ENCODE measurements at places on chromosomes 6 and 20.
A peak's percentile ranks its signal among the peaks of the same experiment; 100 is the strongest.

DNA sequence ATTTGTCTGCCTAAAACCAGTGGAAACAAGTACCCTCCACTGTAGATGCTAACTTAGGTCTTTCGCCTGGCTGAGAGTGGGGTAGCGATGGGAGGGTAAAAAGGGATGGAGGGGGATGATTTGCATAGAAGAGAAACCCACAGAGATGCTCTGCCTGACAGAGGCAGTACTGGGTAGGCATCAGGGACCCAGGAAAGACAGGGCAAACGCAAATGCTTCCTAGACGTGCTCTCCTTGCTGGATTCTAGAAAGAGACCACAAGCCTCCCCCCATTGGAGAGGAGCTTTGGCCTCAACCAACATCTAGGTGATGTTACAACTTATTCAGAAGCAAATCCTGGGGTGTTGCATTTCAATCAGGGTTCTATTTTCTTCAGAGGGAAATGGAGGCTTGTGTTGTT is 3.2 kb downstream of the OLIG3 start:
- no peak for DNase-seq

DNA sequence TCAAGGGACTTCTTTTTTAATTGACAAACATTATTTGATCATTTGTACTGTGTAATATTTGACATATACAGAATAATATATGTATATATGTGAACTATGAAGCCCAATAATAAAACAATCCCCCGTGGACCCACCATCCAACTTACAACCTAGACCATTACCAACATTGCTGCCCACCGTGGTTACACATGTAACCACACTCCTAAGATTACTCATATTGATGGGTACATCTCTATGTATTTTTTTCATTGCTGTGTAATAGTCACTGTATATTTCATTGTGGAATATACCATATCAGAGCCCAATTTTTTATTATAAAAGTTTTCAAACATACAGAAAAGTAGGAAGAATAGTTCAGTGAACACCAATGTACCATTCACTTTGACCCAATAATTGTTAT is 94.3 kb downstream of the RTN4IP1 start:
- DNase-seq: no peak

GRCh38 chr6:16929809-16930208 is 168.5 kb upstream of the ATXN1 start:
- peak; percentile 72 for DNase-seq

- peak; percentile 11 for DNase-seq
These were observed 580.3 kb upstream of the GJE1 start for GRCh38 chr6:141552463-141552862.

GRCh38 chr20:57829805-57830514 is 120.1 kb upstream of the PMEPA1 start:
- DNase-seq: no peak

GRCh38 chr6:163344411-163344810 is 70.1 kb upstream of the QKI start:
- DNase-seq: no peak

DNA sequence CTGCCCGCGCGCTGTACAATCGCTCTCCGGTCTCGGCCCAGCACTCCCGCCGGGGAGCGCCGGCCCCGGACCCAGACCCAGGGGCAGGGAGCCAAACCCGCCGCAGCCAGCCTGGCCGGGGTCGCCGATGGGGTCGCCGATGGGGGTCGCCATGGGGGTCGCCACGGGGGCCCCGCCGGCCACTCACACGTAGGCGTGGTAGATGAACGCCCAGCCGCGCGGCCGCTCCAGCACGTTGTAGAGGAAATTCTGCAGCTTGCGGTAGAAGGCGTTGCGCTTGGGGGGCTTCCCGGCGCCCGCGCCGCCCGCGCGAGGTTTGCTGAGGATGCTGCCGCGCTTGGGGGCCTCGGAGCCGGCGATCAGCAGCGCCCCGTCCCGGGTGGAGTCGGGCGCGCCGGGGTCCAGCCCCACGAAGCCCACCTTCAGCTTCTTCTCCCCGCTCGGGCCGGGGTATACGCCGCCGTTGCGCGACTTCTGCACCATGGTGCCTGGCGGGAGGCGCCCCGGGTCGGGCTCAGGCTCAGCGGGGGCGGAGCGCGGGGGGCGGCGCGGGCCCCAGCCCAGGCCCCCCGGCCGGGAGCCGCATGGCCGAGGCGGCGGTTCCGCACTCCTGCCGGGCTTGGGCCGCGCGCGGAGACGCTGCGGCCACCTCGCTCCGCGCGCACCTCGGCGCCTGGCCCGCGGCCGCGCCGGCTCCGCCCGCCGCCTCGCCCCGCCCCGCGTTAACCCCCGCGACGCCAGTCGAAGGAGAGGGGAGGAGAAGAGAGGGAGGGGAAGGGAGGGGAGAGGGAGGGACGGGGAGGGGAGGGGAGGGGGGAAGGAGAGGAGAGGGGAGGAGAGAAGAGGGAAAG is at the start of gene KCNQ2:
KCNQ2 (minus strand) TSS at position 675 of the 851 bp plus-strand sequence; CDS start at position 483, 192 bp downstream.
- DNase-seq: no peak

GRCh38 chr20:16405254-16405653 is 168.0 kb downstream of the KIF16B start:
- DNase-seq: no peak

DNA sequence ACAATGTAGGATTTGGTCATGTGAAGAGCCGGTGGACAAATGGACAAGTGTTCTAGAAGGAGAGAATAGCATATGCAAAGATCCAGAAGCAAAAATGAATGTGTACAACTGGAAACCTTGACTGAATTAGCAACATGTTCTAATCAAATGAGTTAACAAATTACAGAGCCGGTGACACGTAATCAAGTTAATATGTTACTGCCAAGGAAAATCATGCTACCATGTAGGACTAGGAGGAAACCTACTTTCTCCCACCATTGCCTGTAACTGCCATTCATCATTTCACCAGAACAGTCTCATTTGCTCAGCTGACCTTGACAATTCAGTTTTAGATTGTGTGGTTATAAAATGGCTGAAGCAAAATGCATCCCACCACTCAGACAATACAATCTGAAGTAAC is 179.4 kb downstream of the KIF16B start:
- DNase-seq: no peak

GRCh38 chr6:138393871-138394783 is 9.9 kb upstream of the HEBP2 start:
- no peak for DNase-seq

- no peak for DNase-seq
These were observed 145.6 kb downstream of the MTFR2 start for GRCh38 chr6:136104556-136104955.

GRCh38 chr6:73811706-73812105 is 115.7 kb downstream of the CD109 start:
- no peak for DNase-seq

GRCh38 chr6:32941214-32941768 is 463 bp upstream of the HLA-DMB start:
- DNase-seq: no peak

- DNase-seq: no peak
These were observed 42.4 kb downstream of the TMEM242 start for GRCh38 chr6:157280947-157281346.

DNA sequence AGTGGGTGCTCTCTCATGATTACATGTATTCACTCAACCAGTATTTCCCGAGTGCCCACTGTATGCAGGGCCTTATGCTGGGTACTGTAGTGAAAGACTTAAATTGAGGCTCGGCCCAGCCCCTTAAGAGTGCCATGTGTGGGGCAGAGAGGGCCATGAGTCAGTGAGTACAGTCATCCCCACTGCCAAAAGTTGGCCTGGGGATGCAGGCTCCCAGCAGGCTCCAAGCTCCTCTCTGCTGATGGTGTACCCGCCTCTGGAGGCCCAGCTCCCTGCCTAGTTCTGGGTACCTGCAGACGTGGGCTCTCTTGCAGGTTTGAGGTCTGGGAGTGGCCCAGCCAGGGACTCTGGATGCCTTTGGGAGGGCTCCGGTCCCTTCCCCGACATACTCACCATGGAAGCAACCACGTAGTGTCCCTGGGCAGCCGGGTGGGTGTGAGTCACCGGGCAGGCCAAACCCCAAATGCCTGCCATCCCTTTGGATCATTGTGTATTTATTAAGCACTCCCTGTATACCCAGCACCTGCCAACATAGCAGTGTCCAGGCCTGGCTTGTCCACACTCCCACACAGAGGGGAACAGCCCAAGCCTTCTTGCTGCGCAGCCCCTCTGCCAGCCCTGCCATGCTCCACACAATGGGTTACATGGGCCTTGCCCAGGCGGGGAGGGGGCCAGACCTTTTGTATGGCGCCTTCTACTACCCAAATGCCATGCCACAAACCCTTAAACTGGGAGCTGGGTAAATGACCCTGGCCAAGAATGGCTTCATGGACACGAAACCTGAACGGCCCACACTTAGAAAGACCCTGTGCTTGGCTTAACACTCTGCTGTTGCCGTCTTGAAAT is 153.6 kb downstream of the VEGFA start:
- DNase-seq: peak; percentile 31

DNA sequence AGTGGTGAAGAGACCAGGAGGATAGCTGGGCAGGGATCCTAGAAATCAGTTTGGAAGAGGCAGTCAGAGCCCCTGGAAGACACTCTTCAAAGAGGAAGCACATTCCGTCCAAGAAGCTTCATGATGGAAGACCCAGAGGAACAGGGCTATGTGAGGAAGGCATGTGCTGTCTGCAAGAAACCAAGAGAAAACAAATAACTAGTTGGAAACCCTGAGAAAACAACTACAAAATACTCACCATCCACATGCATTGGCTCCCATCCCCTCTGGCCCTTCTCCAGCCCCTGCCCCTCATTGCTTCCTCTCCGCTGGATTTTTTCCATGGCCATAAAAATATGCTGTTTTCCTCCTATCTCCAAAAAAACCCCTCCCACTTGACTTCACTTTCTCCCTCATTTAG is 40.9 kb upstream of the SMOC2 start:
- no peak for DNase-seq

DNA sequence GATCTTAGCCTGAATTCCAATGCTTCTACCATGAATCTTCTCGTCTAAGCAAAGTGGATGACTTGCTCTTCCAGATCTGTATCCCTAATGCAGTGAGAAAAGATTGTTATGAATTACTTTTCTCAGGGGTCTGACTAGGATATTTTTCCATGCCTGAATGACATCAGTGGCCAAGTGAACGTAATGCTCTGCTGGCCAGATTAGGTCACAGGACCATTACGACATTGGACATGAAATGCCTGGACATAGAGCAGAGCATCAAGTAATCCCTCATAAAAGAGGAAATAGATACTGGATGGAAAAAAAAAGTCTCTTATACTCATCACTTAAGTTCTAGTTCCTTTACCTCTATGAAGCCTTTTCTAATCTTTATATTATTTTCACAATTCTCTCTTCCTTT is 12.1 kb upstream of the THEMIS start:
- no peak for DNase-seq

- no peak for DNase-seq
These were observed 578.2 kb upstream of the NRSN1 start for GRCh38 chr6:23547851-23548250.

DNA sequence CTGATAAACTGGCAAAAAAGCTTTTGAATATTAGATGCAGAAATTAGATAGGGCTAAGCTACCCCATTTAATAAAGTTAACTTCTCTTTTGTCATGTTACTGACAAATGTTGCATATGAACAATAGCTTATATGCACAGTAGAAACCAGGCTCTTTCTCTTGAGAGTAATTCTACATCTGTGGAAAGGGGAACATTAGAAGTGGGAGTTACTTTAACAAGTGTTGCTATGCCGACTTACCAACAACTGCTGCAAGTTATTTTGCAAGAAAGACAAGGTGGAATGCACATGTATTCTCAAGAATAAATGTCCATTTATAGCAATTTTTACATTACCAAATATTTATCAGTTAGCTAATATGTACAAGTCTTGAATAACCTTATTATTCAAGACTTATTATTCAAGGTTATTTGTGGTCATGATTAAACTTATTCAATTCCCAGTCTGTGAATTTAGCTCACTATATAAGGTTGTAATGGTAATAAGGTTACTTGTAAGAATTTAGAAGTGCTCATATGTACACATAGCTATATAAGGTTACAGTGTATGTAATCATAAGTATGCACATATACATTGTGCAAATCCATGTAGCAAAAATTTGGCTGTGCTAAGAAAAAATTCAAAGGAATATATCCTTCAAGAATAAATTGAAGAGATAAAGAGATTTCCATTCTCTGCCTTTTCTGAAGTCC is 38.3 kb downstream of the ADGRG6 start:
- DNase-seq: no peak

GRCh38 chr20:33434434-33434833 is 9.1 kb downstream of the SNTA1 start:
- DNase-seq: no peak

- no peak for DNase-seq
These were observed 2.7 kb upstream of the EEF1A1 start for GRCh38 chr6:73523434-73524123.

- no peak for DNase-seq
These were observed 102.0 kb downstream of the HIVEP1 start for GRCh38 chr6:12114055-12114503.

Data from AG08396 (cell line).